Cardiac ventricle fibroblast (primary cell): ENCODE measurements at places on chromosomes 3 and 15. TPM values are rescaled to one million over a fixed set of nuclear protein-coding genes. Genes with fewer than 3 reads are reported as not detected.

GADL1 gene
- not detected in 2 replicates for total RNA-seq

POPDC2 gene
- 3.8 TPM in 1 of 2 replicates, not detected in the other for total RNA-seq

ZKSCAN7 gene
- total RNA-seq: 4.1 and 4.4 TPM in 2 replicates

SCG3 gene
- total RNA-seq: 0.05 TPM in 1 of 2 replicates, not detected in the other

COPS2 gene
- total RNA-seq: 78.3 and 80.9 TPM in 2 replicates

TADA3 gene
- total RNA-seq: 58.7 and 72.3 TPM in 2 replicates

TMEM115 gene
- 62.7 and 65.7 TPM in 2 replicates for total RNA-seq

BCHE gene
- total RNA-seq: 1.9 and 2.9 TPM in 2 replicates

CLSTN2 gene
- 4.8 and 5.6 TPM in 2 replicates for total RNA-seq

FRMD5 gene
- total RNA-seq: 0.50 and 0.54 TPM in 2 replicates

RAD51 gene
- total RNA-seq: 1.7 and 2.7 TPM in 2 replicates

TM4SF18 gene
- 1.1 and 1.2 TPM in 2 replicates for total RNA-seq

ATP10A gene
- 0.62 and 1.1 TPM in 2 replicates for total RNA-seq

CCR3 gene
- not detected in 2 replicates for total RNA-seq

PLSCR5 gene
- total RNA-seq: not detected in 2 replicates
